ENCODE measurements at places on chromosomes 7 and 10. TPM values are rescaled to one million over a fixed set of nuclear protein-coding genes. Genes with fewer than 3 reads are reported as not detected.

Gene STOX1
- total RNA-seq, result 4.0 TPM

Gene COPG2
- 54.0 TPM for total RNA-seq

GRCh38 chr10:16717622-16718395, 99.4 kb downstream of the RSU1 start:
- DNase-seq, result no peak

DNA sequence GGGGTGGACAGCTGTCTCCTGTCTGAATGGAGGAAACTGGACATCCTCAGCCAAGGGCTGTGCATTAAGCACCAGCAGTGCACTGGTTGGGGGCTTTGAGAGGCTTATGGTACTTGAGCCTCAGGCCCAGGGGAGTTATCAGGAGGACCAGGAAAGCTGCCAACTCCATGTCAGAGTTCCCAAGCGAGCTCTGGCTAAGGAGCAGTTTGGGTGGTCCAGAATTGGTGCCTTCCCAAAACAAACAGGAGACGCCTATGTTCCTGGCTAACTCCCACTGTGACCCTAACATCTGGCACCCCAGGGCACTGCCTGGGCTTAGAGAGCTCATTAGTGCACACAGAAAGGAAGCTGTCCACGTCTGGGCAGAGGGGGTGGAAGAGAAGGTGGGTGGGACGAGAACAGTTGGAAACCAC, 408.6 kb upstream of the NPVF start:
- DNase-seq, result no peak

- DNase-seq, result no peak
Observed at GRCh38 chr7:55173671-55174070, 154.9 kb downstream of the EGFR start.

- no peak for DNase-seq
Observed at GRCh38 chr10:59803714-59804113, 50.5 kb upstream of the MRLN start.

- DNase-seq, result no peak
Observed at GRCh38 chr10:44731283-44731682, 179.9 kb upstream of the TMEM72 start.

All from type B pancreatic cell (in vitro differentiated cells).